Coronary artery (tissue), 2 donors: ENCODE measurements at places on chromosomes 5 and 9.

DNA sequence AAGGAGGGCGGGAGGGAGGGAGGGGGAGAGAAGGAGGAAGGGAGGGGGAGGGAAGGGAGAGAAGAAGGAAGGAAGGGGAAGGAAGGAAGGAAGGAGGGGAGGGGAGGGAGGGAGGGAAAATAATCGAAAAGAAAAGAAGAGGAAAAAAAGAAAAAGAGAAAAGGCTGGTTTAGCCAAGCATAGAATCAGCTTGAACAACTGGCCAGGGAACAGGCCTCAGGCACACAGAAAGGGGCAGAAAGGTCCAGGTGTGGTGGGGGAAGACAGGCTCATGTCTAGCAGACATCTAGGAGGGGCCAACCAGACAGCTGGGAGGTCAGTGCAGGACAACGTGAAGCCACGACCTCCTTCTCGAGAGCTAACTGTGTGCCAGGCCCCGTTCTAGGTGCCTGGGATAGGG lies 141.8 kb downstream of the HSD17B3 start:
- no peak for DNase-seq

DNA sequence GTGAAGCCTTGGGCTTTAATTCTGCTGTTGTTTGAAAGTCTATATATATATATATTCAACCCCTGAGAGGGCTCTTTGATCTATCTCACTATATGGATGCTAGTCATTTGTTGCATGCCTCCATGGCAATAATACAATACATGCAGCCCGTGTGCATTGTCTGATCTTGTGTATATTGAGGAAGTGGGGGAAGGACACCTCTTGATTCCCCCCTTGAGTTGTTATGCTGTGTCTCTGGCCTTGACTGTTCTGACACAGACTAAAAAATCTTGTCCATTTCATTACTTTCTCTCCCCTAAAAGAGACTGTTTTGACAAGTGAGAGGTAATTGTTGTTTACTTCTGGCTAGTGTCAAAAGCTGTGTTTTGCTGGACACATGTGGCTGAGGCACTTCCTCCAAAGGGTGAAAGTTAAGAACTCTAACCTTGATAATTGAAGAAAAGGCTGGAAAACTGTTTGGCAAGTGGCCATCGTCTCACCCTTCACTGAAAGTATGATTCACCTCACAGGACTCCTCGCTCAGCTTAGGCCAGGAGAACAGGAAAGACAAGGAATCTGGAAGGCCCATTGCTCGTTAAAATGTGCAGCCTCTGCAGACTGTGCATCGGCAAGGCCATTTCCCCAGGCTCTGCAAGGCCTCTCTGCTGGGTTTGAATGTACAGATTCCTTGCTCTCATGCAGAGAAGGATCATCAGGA lies 304.0 kb downstream of the PRELID2 start:
- DNase-seq, result no peak

DNA sequence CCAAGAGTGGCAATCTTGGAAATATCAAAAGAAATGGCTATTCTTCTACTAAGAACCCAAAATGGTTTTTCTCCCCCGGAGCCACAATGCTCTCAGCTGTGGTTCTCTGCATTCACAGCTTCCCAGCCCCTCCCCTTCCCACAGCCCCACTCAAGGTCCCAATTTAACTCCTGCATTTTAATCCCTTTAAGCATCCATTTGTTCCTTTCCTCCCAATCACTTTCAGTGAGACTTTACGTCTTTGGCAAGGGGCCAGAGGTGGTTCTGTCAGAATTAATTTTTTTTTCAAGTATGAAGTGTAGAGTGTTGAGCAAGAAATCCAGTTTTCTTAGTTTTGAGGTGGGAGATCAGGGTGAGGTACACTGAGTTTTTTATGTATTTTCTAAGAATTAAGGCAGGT lies 256.9 kb downstream of the GLIS3 start:
- DNase-seq, result no peak

DNA sequence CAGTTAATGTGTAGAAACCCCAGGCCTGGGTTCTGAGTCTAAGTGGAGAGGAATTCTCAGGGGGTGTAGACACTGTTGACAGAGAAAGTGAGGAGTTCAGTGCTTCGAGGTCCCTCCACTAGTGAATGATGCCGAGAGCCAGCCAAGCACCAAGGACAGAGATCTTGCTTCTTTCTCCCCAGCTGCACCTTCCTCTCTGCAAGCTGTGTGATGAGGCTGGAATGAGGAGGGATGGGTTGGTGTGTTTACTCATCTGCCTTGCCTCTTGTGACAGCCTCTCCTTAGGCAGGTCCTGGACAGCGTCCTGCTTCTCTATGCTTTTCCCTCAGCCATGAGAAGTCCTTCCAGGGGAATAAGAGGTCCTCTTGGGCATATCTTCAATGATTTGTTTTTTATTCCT lies 35.3 kb downstream of the HNRNPH1 start:
- no peak for DNase-seq

DNA sequence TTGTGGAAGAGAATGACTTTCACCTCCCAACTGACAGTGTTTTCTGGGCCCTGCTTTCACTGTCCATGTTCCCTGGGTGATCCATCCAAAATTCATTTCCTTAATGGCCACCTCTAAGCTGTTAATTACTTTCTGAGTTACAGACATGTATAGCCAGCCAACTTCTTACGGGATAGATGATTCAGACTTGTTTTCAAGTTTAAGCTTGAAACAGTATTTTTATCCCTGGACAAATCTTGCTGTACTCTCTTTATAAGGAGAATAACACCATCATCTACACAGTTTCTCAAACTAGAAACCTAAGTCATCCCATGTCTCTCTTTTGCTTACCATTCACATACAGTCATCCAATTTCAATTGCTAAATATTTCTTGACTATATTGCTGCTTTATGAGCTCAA lies 6.9 kb downstream of the FAM174A start:
- no peak for DNase-seq

DNA sequence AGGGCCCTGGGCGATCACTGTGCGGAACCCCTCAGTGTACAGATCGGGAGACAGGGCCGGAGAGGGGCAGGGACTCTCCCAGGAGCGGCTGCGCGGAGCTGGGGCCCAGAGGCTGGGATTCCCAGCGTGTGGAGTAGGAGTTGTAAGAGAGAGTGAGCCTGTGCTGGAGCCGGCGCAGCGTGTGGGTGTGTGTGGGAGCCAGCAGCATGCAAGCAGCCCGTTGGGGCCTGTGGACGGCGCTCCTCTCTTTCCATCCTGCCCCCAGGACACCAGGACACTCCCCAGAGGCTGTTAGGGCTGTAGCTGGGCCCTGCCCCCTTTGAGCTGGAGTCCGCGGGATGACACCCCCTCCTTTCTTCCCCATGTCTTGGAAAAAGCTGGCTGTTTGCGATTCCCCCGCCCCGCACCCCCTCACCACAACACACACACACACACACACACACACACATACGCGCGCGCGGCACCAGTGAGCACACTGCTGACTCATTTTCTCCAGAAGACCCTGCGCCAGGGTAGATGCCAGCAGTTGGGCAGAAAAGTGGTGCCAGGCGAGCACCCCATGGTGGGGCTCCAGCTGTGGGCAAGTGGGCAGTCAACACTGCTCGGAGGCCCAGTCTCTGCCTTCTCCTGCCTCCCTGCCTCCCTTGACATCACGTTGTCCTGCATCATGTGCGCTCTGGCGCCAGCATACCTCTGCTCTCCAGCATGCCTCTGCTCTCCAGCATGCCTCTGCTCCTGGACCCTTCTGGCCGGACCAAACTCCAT lies 1.5 kb downstream of the COL27A1 start:
- no peak for DNase-seq

DNA sequence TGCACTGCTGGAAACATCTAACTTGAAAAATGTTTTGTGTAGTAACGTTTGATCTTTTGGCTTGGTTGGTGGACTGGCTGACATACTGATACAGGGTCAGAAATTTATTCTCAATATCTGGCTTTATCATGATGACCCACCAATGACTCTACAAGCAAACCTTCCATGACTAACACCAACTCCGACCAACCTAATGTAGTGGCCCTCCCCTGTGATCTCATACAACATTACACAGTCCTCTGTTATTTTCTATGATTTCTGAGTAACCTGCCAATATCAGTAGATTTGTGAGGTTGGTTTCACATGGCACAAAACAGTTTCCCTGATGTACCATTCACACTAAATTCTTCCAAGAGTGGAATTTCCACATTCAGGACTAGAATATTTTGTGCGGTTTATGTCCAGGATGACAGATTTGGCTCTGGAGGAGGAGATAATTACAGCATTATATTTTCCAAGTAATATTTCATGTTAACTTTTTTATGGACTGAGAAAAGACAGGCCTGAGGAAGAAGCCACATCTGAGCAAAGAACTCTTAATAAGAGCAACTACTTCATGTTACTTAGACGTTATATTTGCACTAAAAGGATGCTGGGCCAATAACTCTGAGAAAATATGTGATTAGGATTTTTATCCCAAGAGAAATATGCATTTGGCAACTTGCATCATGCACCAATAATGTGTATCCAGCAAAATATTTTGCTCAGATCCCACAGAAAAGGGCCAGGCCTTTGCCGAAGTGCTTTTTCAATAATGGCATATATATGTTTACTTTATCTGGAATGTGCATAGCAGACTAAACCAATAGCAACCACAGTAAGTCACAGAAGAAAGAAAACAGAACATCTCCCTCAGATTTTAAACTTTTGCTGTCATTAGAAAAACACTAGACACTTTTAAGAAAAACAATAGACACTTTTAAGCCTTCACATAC lies 273.4 kb downstream of the KCNN2 start:
- no peak for DNase-seq

DNA sequence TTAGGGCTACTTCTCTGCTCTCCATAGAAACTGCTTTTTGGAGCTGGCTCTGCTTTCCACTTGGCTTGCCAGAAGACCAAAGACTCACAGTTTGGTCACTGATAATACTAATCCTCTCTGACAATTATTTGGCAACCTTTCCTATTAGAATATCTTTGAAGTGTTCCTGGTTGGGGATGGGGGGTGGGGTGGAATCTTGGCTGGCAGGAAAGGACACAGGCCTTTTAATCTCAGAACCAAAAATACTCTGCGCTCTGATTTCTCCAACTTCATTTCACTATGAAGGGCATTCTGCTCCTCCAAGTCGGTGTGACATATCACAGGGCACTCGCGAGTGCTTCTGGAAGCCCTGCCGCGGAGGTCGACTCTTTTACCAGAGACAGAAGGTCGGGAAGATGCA lies 1329.0 kb upstream of the WWC1 start:
- DNase-seq, result no peak

GRCh38 chr5:32713361-32713769 lies 2.2 kb downstream of the NPR3 start:
- DNase-seq, result no peak

GRCh38 chr9:123096987-123097386 lies 63.5 kb downstream of the GPR21 start:
- no peak for DNase-seq
